ENCODE measurements at places on chromosomes 11 and 22.

- DNase-seq, result no peak
Measured at GRCh38 chr11:30893318-30893717, 307.2 kb upstream of the MPPED2 start.

GRCh38 chr11:76825726-76826396 lies 34.9 kb upstream of the ACER3 start:
- no peak for DNase-seq

DNA sequence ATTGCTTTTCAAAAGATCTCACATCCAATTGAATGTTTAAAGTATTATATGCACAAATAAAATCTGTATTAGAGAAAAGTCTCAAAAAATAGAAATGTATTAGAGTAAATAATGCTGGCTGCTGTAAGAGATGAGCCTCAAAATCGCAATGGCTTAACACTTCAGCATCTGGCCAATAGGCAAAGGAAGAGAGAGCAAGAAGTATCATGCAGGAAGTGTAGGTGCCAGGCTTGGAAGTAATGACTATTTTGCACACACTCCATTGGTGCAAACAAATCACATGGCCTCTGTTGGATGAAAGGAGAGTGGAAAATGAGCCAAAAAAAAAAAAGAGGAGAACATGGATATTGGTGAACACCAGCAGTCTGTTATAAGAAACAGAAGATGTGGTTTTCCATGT lies 193.0 kb upstream of the E2F8 start:
- DNase-seq, result no peak

DNA sequence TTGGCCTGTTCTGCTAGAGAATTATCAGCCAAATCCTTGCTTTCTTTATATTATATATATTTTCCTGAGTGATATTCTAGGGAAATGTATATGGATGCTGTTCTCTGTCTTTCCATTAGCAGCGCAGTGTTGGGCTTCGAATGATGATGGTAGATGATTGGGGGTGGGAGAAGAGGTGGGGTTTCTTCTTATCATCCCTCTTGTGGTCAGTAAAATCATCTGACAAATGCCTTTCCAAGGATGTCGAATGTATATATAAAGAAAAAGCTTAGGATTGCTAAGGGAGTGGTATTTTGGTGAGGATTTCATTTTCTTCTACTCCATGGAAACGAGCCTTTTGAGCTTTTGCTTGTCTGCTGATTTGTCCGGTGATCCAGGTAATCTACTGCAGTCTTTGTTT lies 48.9 kb downstream of the ARHGEF12 start:
- no peak for DNase-seq

DNA sequence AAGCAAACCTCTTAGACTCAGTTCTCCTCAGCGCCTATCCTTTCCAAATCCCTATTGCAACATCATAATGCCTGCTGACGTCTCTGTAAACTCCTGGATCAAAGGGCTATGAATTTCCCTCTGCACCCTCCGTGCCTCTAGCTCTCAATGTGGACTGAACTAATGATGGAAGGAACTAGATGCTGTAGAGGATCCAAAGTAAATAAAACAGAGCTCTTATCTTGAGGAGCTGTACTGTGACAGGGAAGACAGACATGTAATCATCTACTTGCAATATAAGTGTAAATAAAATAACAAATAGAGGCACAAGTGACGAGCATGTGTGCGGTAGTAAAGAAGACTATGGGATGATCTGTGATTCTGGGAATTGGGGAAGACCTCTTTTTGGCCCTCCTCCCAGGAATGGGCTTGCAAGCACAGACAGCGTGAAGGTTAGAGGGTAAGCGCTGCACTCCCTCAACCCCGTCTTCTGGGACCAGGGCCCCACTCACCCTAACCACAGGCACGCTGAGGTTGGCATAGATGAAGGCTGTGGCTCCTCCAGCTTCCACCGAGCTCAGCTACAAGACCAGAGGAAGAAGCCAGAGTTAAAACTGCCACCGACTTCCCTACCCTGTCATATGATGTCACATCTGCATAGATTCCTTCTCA lies 42.2 kb downstream of the P4HA3 start:
- no peak for DNase-seq

GRCh38 chr11:10650630-10651029 lies 42.9 kb downstream of the IRAG1 start:
- no peak for DNase-seq

DNA sequence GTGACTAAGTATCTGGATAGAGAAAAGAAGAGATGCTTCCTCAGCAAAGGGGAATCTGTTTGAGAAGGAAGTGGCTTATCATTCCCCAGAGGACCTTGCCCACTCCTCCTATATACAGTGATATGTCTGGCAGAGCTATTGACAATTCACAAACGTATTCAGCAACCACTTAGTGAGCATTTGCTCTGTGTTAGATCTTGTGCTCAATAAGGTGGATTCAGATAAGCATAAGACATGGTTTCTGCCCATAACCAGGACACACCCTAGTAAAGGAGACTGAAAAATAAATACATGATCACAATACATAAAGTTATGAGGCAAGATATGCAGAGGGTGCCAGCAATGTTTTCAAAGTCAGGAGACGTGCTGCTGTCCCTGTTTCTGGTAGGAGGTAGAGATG lies 1.4 kb downstream of the TMEM9B start:
- no peak for DNase-seq

DNA sequence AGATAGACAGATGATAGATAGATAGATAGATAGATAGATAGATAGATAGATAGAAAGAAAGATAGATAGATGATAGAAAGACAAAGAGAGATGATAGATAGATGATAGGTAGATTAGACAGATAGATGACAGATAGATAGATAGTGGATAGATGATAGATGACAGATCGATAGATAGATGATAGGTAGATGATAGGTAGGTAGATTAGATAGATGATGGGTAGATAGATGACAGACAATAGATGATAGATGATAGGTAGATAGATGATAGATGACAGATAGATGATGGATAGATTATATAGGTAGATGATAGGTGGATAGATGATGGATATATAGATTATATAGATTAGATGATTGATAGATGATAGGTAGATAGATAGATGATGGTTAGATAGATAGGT lies 4.3 kb downstream of the LZTR1 start:
- no peak for DNase-seq

DNA sequence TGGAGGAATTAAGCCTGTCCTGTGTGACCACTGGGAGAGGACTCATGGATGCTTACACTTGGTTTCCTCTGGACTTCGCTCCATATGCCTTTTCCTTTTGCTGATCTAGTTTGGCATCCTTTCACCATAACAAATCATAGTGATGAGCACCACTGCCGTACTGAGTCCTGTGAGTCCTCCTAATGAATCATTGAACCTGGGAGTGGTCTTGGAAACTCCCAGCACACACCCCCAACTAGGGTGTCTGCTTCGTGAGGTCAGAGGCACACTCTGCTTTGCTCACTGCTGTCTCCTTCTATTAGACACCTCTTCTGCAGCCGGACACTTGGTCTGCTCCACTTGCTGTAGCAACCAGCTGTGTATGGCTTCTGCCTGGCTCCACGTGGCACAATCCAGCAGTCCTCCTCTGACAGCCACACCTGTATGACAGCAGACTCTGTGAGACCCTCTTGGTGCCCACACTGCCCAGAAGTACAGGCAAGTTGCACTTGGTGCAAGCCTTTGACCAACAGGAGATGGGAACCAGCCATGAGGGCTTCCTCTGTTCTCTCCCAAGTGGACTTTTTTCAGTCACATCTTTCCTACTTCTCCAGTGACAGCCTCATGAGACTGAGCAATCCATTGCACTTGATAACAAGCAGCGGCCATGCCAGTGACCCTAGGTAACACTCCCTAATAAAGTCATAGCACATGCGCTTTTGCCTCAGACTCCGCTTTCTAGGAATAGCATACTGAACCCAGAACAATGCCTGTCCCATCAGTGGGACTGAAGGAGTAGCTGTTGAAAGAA lies 65.0 kb upstream of the HMGXB4 start:
- DNase-seq, result no peak

GRCh38 chr11:81219661-81220060 lies 1514.0 kb downstream of the FAM181B start:
- DNase-seq, result no peak

- no peak for DNase-seq
Measured at GRCh38 chr22:26592421-26592891, 2.5 kb upstream of the TPST2 start.

DNA sequence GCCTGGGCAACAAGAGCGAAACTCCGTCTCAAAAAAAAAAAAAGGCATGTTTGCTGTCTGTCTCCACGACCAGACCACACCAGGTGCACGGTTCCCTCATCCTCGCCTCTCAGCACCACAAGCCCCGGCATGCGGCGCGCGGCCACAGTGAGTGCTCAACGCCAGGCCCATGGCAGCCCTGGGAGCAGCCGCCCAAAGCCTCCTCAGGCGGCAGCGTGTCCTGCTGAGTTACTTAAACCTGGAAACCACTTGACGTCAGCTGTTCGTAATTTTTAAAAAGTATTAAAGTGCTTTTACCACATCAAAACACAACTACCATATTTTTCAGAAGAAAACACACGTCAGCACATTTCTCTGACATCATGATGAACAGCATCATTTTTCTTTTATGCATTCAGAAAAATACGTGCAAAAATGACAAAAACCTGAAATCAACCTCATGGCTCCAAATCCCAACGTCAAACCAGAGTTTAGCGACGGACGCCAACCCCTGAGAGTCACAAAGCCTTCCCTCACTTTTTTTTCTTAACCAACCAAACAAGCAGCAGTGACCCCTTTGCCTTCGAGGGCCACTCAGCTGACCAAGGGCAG lies 2.1 kb downstream of the DEAF1 start:
- no peak for DNase-seq

- no peak for DNase-seq
Measured at GRCh38 chr11:111329306-111330204, 31.2 kb downstream of the POU2AF3 start.

- DNase-seq, result no peak
Measured at GRCh38 chr22:22531770-22532546, 11.9 kb upstream of the ZNF280A start.

- DNase-seq, result no peak
Measured at GRCh38 chr22:25380122-25380747, 160.8 kb downstream of the CRYBB2 start.

DNA sequence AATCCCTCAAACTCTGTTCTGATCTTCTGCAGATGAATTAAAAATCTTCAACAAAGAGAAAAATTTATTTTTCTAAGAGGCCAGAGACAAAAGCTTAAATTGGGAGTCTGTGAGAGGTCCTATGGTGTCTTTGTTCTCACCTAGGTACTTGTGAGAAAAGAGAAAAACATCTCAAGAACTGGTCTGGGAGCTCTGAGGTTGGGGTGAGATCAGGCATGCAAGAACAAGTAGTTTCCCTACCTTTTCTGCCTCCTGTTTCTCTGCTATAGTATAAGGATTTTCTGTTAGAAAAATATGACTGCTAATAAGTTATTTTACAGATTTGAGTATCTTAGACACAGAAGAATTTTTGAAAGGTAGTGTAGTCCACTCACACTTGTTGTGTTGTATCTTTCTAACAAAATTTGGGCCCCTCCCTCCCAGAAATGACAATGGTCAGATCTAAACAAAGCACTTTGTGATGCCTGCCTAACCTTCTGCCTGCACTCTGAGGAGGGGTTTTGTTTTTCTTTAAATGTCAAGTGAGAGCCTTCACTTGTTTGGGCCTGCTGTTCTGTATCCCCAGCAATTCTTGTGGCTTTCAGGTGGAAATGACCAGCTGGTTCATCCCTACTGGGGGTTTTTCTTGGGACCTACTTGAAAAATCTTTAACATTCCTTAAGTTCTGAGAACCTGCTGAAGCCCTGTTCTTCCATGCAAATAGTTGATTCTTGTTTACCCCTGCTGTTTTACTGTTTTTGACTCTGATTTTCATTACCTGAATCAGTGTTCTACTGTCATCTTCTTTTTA lies 13.6 kb upstream of the OR51S1 start:
- DNase-seq, result peak; percentile 31

GRCh38 chr11:128310005-128310404 lies 277.4 kb downstream of the ETS1 start:
- DNase-seq, result no peak

GRCh38 chr11:130192845-130193267 lies 33.3 kb downstream of the ST14 start:
- DNase-seq, result no peak

- no peak for DNase-seq
Measured at GRCh38 chr11:73715541-73715940, 45.3 kb downstream of the RAB6A start.

DNA sequence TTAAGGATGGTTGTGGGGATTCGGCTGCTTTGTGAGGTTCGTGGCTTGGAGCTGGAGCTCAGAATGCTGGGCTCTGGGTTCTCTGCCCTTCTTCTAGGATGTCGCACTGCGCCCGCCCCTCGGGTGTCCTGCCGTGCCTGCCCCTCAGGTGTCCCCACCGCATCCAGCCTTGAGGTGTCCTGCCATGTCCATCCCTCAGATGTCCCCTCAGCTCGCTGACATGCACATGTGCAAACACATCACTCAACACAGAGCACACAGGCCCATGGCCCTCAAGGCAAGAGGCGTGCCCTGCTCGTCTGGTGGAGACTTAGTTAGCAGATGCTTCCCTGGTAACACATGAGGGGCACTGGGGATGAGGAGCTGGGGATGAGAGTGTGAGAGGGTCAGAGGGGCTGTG lies 359.3 kb downstream of the TBC1D22A start:
- no peak for DNase-seq

- DNase-seq, result peak; percentile 54
Measured at GRCh38 chr11:94171693-94172440, 43.2 kb downstream of the PANX1 start.

GRCh38 chr11:59760771-59761170 lies 5.6 kb downstream of the STX3 start:
- DNase-seq, result no peak

DNA sequence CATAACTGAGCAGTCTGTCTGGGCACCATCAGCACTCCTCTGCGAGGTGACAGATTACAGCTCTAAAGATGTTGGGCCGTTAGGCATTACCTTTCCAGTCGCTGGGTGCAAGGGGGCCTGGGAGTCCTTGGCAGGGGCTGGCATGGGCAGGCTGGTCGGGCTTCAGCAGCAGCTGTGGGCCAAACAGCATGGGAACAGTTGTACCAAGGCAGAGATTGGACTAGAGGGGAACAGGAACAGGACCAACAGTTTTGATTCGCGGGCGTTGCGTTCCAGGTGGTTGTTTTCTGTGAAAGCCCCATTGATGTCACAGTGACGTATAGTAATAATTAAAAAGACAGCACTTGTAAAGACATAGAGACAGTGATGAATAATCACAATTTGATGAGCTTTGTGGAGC lies 25.8 kb upstream of the B3GAT1 start:
- DNase-seq, result no peak

- no peak for DNase-seq
Measured at GRCh38 chr11:123354371-123354975, 75.6 kb upstream of the GRAMD1B start.

DNA sequence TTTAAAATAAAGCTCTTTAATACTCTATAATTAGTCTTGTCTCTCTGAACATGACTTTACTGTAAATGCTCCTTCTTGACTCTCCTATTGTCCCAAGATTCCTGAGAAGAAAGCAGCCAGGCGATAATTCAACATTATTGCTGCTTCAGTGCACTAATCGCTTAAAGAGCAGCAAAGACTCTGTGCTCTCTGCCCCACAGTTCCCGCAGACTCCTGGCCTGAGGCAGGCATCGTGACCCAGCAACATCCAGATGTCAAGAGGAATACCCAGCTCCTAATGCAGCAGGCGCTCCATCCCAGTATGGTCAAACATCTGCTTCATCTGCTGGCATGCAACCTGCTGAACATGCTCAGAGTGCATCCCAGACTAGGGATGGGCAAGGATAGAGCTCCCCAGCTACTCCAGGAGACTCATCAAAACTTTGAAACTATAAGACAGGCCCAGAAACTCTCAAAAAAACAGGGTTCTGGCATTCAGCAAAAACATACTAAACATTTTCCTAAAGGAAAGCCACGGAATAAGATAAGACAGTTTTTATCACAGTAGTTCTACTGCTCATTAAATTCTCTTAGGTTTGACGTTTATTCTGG lies 270.0 kb downstream of the SOX6 start:
- no peak for DNase-seq
